Caco-2 (cell line): ENCODE measurements at places on chromosomes 12 and 14. TPM values are rescaled to one million over a fixed set of nuclear protein-coding genes. Genes with fewer than 3 reads are reported as not detected.

DNA sequence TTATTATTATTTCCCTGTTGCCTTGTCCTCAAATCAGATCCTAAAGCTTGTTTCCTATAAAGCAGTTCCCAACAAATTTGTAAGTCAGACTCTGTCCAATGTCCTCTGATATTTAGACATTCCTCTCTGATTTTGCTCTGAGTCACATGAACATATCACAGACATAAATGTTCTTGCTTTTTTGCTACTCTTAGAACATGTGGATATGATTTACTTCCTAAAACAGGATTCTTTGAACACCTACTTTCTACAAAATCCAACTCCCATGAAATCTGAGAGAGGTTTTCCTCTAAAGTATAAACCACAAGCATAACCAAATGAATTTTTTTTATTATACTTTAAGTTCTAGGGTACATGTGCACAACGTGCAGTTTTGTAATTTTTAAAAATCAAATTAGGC lies 181.3 kb upstream of the SLC38A2 start:
- no peak for DNase-seq

GRCh38 chr12:127278351-127278750 lies 988.6 kb upstream of the TMEM132C start:
- DNase-seq = no peak

DNA sequence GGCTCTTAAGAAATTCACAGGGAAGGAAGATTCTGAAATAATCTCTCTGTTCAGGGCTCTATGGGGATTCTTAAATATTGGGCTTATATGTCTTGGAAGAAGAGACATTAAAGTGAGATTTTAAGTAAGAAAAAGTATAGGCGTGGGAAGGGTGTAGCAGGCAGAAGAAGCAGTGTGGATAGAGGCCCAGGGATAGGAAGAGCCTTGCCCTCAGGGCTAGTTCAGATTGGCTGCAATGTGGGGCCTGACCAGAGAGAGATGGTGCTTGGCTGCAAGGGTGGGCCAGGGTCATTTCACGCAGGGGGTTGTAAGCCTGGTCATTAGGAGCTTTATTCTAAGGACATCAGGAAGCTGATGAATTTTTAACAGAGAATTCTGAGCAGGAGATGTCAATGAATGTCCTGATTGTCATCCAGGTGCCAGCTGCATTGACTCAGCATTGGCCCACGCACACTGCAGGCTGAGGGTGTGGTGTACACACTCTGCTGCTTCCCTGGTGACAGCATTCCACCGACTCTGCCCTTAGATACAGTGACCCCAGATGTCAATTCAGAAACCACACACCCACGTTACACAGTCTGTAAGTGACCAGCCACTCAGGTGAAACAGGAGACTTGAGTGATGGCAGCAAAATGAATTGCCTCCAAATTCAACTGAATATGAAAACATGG lies 582.5 kb downstream of the NRXN3 start:
- no peak for DNase-seq

DNA sequence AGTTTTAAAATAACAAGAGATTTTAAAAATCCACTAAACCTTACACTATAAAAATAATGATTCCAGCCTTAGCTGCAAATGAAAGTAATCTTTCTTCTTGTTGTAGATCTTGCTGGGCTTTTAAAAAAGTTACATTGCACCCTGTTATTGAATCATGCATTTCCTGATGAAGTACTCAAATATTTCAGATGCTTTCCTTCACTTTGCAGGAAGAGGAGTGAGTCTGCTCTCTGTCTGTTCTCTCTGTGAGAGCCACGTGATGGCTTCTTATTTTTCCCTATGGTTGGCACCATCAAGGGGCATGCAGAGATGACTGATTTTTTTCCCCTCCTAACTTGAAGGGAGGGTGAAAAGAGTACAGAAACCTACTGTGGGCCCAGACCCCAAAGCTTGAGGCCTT lies 262.7 kb downstream of the ATP23 start:
- DNase-seq = no peak

- no peak for DNase-seq
Observed at GRCh38 chr12:57332646-57333312, 81.8 kb upstream of the STAC3 start.

GRCh38 chr14:34363733-34364134 lies 98.3 kb downstream of the SPTSSA start:
- no peak for DNase-seq

- no peak for DNase-seq
Observed at GRCh38 chr14:32980178-32980901, 41.7 kb downstream of the NPAS3 start.

DNA sequence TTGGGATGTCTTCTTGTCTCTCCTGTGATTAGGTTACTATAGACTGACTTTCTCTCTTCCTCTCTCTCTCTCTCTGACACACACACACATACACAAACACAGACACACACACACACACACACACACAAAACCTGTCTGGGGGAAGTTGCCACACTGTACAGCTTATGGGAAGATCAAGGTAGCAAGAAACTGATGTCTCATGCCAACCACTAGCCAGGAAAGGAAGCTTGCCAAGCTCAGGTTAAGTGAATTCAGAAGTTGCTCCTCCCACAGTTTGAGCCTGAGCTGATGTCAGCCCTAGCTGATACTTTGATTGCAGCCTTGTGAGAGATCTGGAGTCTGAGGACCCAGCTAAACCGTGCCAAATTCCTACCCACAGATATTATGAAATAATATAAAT lies 67.1 kb downstream of the PPFIA2 start:
- no peak for DNase-seq

- DNase-seq = no peak
Observed at GRCh38 chr12:55060470-55060869, 40.7 kb downstream of the NEUROD4 start.

DNA sequence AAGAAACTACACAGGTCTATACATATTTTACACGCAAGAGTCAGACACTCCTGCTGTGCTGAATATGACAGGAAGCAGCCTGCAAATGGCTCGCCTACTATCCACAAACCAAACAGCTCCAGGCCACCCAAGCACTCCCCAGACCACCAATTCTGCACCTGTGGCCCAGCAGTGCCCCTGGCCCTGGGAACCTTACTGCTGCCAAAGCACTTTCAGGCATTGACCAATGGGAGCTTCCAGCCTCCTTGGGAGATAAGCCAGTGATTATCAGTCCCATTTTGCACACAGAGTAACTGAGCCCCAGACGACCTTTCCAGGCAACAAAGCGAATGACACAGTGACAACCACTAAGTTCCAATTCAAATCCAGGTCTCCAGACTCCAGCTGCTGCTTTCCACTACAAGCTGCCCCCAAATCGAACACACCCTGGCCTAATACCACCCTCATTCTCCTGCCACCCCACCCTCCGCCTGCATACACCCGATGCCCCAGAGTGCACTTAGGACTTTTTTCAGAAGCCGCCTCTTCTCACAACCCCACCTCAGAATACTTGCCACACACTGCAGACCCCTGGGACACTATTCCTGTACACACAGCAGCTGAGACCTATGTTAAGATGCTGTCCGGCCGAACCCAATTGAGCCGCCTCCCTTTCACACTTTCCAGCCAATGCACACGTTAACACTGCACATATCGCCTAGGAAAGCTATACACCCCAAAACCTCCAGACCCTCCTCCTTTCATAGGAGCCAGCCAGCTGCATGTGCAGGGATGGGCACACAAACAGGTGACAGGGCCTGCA lies 126.1 kb upstream of the PRMT8 start:
- no peak for DNase-seq

DNA sequence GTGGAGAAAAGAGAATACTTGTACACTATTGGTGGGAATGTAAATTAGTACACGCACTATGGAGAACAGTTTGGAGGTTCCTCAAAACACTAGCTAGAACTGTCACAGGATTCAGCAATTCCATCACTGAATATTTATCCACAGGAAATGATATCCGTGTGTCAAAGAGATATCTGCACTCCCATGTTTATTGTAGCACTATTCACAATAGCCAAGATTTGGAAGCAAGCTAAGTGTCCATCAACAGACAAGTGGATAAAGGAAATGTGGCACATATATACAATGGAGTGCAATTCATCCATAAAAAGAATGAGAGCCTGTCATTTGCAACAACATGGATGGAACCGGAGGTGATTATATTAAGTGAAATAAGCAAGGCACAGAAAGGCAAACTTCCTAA lies 428.5 kb downstream of the CCDC91 start:
- no peak for DNase-seq

- no peak for DNase-seq
Observed at GRCh38 chr12:56071648-56072047, 8.3 kb upstream of the ERBB3 start.

DNA sequence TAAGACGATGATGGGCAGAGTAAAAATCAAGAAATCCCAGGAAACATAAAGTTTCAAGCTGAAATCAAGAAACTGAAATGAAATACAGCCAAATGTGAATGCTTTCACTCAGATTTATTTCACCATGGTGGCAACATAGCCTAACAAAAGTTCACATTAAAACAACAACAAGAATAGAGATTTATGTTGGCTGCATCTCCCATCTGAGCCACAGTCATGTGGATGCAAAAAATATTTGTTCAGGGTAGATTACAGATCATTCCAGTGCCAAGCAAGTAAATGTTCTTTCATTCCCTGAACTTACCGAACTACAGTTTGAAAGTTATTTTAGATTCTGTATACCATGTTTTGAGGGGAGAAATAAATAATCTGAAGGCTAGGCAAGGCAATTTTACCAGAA lies 159.9 kb upstream of the TMTC1 start:
- DNase-seq = no peak

DNA sequence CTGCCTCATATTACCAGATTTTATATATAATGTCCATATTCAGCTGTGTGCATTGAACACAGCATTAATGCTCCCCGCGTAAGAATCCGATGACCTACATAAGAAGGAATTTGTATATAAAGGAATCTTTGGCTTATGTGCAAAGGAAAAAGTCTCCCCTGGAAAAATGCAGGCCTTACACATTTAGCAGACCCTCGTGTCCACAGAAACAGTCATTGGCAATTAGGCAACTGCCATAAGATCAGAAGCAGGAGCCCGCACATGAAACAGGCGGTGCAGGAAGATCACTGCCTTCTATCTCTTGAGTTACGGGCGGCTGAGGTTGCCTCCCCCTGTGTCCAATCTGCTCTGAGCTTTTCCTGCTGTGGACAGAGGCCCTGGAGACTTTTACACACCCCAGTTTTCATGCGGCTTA lies 63.2 kb upstream of the RFX4 start:
- no peak for DNase-seq

DNA sequence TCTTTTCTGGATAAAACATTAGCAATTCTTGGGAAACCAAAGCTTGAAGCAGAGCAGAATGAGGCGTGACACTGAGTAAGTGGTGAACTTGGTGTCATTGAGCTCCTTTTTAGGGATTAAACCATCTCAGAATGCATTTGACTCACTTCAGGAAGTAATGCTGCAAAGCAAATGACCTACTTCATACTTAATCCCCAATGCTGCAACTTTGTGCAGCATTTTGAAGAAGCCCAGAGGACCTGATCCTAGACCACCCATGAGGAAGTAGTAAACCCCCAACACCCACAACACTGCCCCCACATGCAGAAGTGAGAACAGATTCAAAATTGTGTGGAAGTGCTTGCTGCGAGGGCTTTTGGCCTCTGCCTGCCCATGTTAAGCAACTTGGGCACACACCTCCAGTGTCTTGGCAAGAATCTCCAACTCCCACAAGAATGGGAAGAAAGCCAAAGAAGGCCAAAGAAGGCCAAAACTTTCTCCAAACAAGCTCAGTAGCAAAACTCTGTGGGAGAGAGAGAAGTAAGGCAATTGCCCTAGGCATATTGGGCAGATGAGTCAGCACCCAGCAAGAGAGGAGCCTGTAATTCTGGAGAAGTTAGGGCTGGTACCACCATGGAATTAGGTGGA lies 69.2 kb upstream of the ETV6 start:
- no peak for DNase-seq

DNA sequence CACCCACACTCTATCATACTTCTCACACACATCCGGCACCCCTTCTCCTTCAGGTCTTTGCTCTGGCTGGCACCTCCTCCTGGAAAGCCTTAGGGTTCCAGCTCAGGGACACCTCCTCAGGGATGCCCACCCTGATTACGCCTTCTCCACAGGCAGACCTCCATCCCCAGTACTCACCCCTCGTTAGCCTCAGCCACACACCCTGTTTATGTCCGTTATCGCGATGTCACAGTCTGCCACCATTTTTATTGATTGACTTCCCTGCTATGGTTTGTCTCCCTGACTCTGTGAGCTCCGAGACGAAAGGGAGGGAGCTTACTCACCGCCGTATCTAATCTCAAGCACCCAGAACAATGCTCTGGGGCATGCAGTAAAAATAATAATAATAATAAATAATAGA lies 191.7 kb upstream of the LHX5 start:
- DNase-seq = no peak

GRCh38 chr14:70048313-70048654 lies 140.5 kb downstream of the SLC8A3 start:
- DNase-seq = no peak

GRCh38 chr12:107794451-107794850 lies 19.9 kb downstream of the ASCL4 start:
- DNase-seq = peak; percentile 38

DNA sequence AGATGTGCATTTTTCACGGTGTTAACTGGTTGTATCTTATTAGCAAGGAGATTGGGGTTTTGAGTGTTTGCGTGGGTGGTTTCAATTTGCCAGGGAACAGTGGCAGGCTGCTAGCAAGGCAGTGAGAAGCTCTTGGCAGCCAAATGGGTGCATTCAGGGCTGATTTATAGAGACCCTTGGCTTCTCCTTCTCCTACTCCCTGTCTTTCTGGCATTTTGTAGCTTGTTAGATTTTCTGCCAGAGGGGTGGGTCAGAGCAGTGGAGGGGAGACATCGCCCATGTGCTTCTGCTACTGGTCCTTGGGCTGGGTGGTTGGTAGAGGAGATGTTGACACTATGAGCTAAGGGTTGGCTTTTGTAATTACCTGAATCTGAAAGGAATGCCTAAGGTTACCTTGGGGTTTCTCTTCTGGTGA lies 9.6 kb downstream of the CALM1 start:
- DNase-seq = no peak

DNA sequence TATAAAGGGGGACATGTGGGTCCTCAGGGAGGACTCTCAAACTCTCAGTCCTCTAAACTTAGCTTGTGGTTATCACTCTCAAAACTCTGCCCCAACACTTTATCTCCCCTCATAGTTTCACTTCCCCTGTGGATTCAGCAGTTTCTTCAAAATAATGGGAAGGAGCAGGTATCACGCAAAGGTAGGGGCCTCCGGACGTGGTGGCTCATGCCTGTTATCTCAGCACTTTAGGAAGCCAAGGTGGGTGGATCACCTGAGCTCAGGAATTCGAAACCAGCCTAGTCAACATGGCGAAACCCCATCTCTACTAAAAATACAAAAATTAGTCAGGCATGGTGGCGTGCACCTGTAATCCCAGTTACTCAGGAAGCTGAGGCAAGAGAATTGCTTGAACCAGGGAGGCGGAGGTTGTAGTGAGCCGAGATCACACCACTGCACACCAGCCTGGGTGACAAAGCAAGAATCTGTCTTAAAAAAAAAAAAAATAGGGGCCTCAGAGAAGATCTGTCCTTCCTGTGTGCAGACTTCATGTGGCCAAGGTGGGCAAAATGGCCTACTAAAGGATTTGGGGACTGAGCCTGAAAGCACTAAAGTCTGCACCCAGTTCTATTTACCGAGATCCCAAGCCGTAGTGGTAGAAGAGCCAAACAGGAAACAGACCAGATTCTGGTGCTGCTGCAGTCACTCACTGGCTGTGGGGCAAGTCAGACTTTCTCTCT lies 6.4 kb downstream of the ITGB7 start:
- no peak for DNase-seq

GRCh38 chr12:25130741-25131188 lies 64.2 kb downstream of the DNAI7 start:
- no peak for DNase-seq

LRR1 gene
- 32.0 and 34.8 TPM in 2 replicates for total RNA-seq

AMN gene
- total RNA-seq = 70.7 TPM in 2 replicates

MGAT4C gene
- not detected in 2 replicates for total RNA-seq

OR4E2 gene
- not detected in 2 replicates for total RNA-seq

HOXC12 gene
- total RNA-seq = 9.4 and 10.3 TPM in 2 replicates

KCNC2 gene
- not detected in 2 replicates for total RNA-seq
